M059J (cell line): ENCODE measurements at places on chromosomes 4 and X.

DNA sequence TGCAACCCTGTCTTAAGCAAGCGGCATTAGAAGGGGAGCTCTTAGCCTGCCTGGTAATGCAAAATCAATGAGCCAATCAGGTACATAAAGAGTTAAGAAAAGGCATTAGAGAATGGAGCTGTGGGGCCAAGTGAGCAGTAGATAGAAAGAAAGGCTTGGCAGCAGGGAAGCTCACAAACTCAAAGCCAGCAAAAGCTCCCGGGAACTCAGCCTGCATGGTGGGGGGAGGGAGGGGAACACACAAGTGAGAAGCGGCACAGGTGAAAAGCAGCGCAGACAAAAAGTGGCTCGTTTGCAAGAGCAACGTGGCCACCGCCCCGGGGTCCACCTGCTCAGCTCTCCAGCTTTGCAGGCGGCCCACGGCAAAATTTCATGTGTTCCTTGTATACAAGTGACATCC, 818.5 kb downstream of the FAM133A start:
- DNase-seq, result no peak

- DNase-seq, result peak; percentile 84
Observed at GRCh38 chr4:54513204-54513603, 144.6 kb upstream of the KIT start.

- DNase-seq, result no peak
Observed at GRCh38 chr4:144681806-144682205, 35.9 kb downstream of the HHIP start.

- no peak for DNase-seq
Observed at GRCh38 chr4:15875663-15876460, 62.7 kb downstream of the FGFBP1 start.

DNA sequence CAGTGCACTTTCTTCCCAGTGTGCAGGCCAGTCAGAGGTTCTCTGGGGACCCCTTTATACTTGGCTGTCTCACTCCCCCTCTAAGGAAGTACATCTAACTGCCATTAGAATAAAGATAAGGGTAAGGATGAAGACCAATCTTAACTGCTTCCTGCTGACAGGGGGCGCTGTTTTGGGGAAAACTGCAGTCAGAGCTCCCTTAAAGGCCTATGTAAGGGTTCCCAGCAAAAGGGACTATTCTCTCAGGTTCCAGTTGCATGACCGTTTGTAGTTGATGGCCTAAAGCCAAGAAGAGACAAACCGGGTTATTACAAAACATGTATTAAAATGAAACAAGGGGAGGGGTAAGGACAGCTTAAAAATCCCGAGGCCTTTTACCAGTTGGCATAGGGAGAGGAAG, 115.6 kb upstream of the SPIN4 start:
- DNase-seq, result no peak

GRCh38 chr4:101328063-101328602, 19.2 kb downstream of the PPP3CA start:
- no peak for DNase-seq

- peak; percentile 49 for DNase-seq
Observed at GRCh38 chr4:137819964-137820383, 287.7 kb upstream of the PCDH18 start.

DNA sequence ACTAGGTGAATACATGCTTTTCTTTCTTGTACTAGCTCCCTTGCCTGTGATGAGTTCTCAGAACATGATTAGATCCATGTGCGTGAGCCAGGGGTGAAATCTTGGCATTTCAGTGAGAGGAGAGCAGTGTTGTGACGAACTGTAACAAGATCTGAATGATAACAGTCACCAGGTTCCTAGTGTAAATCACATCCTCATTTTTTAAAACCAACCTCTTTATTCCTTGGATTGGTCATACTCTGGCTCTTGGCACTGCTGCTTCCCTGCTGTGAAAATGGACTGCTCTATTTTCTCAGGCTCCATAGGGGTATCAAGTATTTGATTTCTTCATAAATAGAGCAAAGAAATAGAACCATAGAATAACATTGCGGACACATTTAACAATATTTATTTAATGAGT, 206.3 kb downstream of the SLC4A4 start:
- DNase-seq, result peak; percentile 10

- DNase-seq, result peak; percentile 40
Observed at GRCh38 chr4:165369522-165369921, 9.3 kb upstream of the CPE start.

DNA sequence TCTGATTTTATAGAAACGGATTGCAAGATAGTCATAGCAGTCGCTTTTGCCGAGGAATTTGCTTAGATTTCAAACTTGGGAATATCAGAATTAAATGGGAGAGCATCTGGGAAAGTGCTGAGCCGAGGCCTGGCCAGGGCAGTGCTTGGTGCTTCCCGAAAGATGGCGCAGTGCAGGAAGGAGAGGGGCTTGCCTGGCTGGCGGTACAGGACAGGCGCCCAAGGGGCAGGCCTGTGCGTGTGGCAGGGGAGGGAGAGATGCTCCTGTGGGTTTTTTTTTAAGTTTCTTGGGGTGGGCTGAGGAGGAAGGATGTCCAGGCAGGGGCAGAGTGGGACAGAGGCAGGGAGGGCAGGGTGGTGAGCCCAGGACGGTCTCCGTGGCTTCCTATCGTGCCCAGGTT, 241.1 kb downstream of the AFAP1 start:
- peak; percentile 42 for DNase-seq

GRCh38 chr4:135732448-135732847, 1530.9 kb upstream of the PABPC4L start:
- no peak for DNase-seq

DNA sequence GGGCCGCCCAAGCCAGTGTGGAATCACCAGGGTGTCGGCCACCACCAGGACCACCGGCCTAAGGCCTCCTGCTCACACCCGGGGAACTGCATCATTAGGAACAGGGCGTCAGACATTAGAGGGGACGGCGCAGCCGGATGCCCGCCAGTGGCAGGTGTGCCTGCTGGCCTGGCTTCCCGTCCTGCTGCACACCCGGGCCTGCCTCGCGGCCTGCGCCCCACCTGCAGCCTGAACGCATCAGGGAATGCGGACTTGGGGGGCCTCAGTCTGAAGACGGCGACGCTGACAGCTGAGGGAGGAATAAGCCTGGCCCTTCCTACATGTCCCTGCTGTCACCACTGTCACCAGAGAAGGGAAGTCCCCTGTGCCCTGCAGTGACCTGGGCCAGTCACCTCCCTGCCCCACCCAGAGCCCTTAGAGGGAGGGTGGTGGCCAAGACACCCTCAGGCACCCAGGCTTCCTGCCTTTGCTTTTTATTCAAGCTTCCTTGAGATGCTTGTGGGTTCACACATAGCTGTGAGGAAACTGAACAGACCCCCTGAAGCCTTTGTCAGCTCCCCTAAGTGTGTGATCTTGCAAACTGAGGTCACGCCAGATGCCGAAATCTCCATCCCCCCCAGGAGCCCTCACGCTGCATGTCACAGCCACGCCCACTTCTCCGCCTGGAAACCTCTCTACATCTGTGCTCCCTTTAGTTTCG, 3.2 kb downstream of the DGKQ start:
- DNase-seq, result no peak

DNA sequence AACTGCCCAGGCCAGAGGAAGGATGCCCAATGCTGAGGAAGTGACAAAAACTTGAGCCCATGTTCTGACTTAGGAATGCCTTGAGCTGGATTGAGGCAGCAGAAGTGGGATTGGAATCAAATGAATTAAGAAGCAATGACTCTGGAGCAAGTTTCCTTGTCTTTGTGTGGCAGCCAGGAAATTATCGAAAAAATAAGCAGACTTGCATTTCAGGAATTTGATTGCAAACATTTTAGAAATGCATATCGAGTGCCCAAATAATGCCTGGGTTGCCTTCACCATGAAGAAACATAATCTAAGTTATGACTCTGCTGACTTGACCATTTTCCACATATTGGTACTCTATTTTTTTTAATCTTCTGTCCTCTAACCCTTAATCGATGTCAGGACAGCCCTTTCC, 9.5 kb downstream of the CYTL1 start:
- no peak for DNase-seq

DNA sequence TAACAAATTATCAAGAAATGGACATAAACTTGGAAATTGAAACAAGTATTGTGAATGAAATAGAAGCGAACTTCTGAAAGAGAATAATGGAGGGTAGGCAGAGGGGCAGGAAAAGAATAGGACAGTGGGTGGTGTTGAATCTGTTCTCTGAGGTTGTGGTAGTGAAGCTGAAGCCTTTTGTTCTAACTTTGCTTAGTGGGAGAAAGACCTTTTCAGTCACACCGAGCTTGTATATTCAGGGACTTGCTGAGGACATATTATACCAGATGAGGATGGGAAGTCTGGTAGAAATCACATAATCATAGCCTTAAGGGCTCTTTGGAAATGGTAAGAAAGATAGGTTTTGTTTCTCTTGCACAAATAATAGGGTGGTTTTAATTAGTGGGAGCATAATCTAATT, 115.4 kb upstream of the NDST4 start:
- no peak for DNase-seq

DNA sequence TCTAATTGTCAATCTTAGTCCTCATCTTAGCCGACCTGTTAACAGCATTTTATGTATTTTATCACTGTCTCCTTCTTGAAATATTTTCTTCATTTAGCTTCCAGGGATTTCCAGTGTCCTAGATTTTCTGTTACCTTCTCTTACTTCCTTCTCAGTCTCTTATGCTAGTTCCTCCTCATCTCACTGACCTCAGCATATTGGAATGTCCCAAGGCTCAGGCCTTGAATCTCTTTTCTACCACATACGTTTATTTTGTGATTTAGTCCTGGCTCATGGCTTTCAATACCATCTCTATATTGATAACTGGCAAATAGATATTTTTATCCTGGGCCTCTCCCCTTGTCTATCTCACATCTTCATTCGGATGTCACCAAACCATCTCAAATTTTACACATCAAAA, 61.1 kb downstream of the IQCM start:
- peak; percentile 54 for DNase-seq

DNA sequence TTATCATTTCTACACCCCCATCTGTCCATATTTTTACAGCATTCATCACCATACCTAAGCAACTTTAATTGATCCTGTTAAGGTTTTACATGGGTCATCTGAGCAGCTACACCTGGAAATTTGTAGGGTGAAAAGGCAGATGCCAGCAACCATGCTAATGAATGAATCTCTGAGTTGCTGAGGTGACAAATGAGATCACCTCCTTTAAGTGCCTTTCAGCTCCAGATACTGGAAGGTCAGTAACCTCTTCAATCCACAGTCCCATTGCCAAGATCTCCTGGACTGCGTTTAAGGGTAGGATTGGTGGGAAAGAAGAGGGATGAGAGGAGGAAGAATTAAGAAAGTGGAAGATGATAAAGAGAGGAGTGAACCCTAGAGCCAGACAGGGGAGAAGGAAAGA, 8.5 kb upstream of the BMP3 start:
- DNase-seq, result no peak

DNA sequence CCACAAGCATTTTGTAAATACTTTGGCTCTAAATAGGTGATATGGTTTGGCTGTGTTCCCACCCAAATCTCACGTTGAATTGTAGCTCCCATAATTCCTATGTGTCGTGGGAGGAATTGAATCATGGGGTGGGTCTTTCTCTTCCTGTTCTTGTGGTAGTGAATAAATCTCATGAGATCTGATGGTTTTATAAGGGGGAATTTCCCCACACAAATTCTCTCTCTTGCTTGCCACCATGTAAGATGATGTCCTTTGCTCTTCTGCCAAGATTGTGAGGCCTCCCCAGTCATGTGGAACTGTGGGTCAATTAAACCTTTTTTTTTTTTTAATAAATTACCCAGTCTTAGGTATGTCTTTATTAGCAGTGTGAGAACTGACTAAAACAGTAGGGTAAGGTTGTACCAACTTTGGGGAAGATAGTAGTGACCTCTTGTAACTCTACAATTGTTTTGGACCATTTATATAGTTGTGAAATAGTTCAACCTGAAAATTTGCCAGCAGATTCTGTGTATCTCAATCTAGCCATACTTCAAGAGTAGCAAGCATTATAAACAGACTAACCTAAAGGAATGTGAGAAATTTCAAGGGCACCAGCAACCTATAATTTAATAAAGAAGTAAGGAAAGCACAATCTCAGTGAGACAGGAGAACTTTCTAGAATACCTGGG, 727.8 kb downstream of the GRID2 start:
- peak; percentile 4 for DNase-seq

- no peak for DNase-seq
Observed at GRCh38 chr4:84497504-84498202, 1.4 kb downstream of the NKX6-1 start.

DNA sequence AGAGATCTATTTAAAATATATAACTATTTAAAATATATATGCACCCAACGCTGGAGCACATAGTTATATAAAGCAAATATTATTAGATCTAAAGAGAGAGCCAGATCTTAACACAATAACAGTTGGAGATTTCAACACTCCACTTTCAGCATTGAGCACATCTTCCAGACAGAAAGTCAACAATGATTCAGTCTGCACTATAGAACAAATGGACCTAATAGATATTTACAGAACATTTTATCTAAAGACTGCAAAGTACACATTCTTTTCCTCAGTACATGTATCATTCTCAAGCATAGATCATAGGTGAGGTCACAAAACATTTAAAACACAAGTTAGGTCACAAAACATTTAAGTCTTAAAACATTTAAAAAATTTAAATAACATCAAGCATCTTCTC, 36.4 kb downstream of the NLRP2B start:
- no peak for DNase-seq

GRCh38 chr4:184818216-184818564, 7.6 kb downstream of the ACSL1 start:
- DNase-seq, result no peak

DNA sequence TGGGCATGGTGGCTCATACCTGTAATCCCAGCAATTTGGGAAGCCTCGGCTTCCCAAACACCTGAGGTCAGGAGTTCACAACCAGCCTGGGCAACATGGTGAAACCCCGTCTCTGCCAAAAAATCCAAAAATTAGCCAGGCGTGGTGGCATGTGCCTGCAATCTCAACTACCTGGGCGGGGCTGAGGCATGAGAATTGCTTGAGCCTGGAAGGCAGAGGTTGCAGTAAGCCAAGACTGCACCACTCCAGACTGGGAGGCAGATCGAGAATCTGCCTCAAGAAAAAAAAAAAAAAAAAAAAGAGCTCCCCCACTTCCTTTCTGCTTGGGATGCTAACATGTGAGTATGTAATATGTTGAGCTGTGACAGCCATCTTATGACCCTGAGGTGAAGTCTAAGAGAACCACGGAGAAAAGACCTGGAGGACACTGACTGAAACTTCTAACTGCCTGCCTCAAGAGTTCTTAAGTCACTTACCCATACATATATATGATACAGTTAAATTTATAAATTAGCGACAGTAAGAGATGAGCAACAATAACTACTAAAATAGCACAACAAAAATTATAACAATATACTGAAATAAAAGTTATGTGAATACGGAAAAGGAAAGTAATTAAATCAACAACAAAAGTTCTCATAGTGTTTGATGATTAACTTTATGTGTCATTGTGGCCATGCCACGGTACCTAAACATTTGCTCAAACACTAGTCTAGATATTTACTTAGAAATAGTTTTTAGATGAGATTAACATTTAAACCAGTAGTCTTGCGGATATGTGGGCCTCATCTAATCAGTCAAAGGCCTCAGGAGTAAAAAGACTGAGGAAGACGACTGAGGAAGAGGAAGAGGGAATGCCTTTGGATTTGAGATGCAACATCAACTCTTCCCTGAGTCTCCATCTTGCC, 178.3 kb downstream of the OPHN1 start:
- no peak for DNase-seq

GRCh38 chrX:78997870-78998558, 52.8 kb downstream of the P2RY10 start:
- DNase-seq, result no peak

GRCh38 chr4:176153124-176153523, 42.3 kb downstream of the SPATA4 start:
- no peak for DNase-seq
